Muscle of leg (tissue), 16 donors: ENCODE measurements at places on chromosomes 11 and 22.

GRCh38 chr11:65431451-65432099 lies 9.0 kb downstream of the NEAT1 start:
- no peak overlapping the region for H3K27ac ChIP-seq
- H3K4me3 ChIP-seq: no peak overlapping the region
- H3K27me3 ChIP-seq: no peaks in the 10 kb centered on the region
- H3K36me3 ChIP-seq: peaks cover 39% of the 10 kb centered on the region

GRCh38 chr11:13169709-13170108 lies 107.9 kb upstream of the BMAL1 start:
- H3K27ac ChIP-seq: no peak overlapping the region
- no peaks in the 10 kb centered on the region for H3K36me3 ChIP-seq
- no peaks in the 10 kb centered on the region for H3K4me1 ChIP-seq
- DNase-seq: peak; percentile 35
- H3K4me3 ChIP-seq: no peak overlapping the region

DNA sequence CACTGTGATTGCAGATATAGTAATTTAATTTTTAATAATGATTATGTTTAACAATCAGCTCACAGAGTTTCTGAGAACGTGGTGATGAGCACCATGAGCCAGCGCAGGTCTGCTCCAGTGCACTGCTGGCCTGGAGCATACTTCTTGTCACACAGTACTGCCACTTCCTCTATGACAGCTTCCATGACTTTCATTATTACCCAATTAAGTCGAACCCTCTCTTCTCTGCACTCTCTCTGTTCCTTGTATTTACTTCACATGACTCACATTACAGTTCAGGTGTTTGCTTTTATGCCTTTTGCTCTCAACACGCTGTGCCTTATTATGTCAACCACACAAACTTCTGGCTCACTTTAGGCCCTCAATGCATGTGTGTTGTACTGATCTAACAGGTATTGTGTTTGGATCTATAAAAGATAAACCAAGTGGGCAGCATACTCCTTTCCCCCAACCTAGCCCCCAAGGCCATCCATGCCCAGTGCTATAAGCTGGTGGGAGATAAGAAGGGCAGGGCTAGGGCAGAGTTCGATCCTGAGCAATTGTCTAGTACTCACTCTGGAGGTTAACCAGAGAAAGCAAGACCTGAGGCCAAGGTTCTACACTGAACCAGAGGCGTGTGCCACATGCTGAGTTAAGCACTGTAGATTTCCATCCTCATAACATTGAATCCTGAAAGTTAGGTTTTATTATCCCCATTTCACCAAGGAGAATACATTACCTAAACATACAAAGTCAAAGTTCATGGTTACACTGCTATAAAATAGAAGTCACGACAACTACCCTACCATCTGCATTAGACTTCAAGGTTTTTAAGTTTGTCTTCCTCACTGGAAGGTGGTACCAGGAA lies 356.5 kb downstream of the INSC start:
- no peak for DNase-seq
- H3K27ac ChIP-seq: no peak overlapping the region
- H3K27me3 ChIP-seq: no peaks in the 10 kb centered on the region
- no peaks in the 10 kb centered on the region for H3K36me3 ChIP-seq

DNA sequence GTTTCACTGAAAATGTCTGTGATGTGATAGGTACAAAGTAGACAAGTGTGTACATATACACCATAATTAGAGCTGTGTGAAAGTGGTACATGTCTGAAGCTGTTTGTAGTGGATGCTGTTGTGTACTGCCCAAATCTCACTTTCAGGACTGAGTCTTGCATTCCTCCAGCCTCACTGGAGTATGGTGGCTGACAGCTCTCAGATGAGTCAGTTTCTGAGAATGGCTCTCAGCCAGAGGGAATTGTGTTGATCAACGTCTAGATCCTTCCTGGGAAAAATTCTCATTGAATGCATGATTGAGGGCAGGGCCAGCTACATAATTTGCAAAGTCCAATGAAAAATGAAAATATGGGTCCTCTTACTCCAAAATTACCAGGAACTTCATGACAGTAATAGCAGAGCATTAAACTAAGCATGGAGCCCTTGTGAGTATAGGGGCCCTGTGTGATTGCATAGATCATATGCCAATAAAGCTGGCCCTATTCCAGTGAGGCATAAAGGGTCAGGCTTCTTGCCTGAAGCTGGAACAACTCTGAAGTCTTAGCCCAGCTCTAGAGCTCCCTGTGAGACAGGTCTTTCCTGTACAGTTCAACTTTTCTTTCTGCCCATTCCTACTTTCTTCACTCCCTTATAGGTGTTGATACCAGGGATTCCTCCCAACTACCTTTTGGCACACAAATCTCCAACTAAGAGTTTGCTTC lies 10.8 kb upstream of the CYP2R1 start:
- no peak overlapping the region for H3K27ac ChIP-seq
- H3K27me3 ChIP-seq: peaks cover 26% of the 10 kb centered on the region
- H3K36me3 ChIP-seq: no peaks in the 10 kb centered on the region
- peaks cover 9% of the 10 kb centered on the region for H3K4me1 ChIP-seq
- DNase-seq: no peak

GRCh38 chr11:123518496-123519054 lies 88.5 kb downstream of the GRAMD1B start:
- no peaks in the 10 kb centered on the region for H3K27me3 ChIP-seq
- H3K27ac ChIP-seq: no peak overlapping the region
- H3K36me3 ChIP-seq: no peaks in the 10 kb centered on the region
- no peak for DNase-seq
- peaks cover 5% of the 10 kb centered on the region for H3K4me1 ChIP-seq

- peaks cover 47% of the 10 kb centered on the region for H3K36me3 ChIP-seq
- no peak overlapping the region for H3K4me3 ChIP-seq
- H3K27ac ChIP-seq: no peak overlapping the region
- H3K4me1 ChIP-seq: no peaks in the 10 kb centered on the region
These were observed 15.9 kb downstream of the RNF214 start for GRCh38 chr11:117248341-117248740.

DNA sequence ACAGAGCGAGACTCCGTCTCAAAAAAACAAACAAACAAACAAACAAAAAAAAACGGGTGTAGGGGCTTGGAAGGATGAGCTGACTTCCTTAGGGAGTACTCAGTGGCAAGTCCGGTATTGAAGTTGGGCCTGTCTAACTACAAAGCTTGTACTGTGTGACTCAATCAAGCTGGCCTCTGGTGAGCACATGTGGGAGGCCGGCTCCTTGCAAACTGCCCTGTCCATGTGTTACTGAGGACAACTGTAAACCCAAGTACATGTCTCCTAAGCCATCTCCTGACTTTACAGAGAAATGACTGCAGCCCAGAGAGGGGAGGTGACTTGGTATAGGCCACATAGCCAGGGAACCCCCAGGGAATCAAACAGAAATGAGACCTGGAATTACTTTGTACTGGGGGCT lies 11.6 kb downstream of the RIBC2 start:
- no peaks in the 10 kb centered on the region for H3K36me3 ChIP-seq
- no peak for DNase-seq
- no peak overlapping the region for H3K27ac ChIP-seq

DNA sequence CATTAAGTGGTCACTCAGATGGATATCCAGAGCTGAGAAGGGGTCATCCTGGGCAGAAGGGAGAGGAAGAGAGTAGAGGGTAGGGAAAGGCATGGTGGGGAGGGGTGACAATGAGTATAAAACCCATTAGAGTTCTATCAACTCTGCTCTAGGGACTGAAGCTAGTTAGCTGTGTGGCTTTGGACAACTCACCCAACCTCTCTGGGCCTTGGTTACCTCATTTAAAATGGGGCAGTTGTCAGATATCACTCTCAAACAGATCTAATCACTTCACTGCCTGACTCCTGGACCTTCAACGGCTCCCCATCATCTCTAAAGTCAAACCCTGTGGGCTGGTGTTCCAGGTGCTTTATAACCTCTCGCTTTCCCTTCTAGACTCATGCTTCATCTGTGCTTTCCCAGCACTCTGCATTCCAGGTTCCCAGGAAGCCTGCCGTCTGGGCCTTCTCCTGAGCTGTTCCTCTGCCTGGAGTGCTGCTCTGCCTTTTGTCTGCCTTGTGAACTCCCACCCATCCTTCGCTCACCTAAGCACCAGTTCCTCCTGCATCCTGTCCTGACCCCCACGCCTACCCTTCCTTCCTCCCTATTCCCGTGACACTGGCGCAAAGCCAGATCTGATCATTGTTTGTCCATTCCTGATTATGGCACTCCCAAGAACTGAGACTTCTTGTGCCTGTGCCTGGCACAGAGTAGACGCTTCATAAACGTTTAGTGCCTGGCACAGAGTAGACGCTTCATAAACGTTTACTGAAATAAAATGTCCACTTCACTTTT lies 22.3 kb upstream of the KCNJ11 start:
- no peaks in the 10 kb centered on the region for H3K36me3 ChIP-seq
- no peak for DNase-seq
- peaks cover 2% of the 10 kb centered on the region for H3K27me3 ChIP-seq
- peaks cover 23% of the 10 kb centered on the region for H3K4me1 ChIP-seq

DNA sequence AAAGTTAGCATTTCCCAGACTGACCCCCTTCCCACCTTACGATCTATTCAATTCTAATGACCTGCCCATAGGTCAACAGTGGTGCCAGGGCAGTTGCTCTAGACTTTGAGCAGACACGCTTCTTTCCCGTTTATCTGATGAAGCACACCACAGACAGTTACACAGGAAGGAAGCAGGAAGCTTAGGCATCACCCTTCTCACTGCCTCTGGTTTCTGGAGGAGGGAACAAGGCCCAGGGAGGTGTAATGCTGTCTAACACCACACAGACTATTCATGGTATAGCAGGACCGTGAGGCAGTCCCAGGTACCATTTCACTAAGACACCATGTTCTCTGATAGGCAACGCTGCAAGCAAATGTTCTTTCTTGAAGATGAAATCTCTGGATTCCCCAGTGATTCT lies 279.4 kb downstream of the NTM start:
- no peak overlapping the region for H3K27ac ChIP-seq
- H3K4me3 ChIP-seq: no peak overlapping the region
- no peaks in the 10 kb centered on the region for H3K27me3 ChIP-seq
- H3K4me1 ChIP-seq: peaks cover 7% of the 10 kb centered on the region
- DNase-seq: no peak

DNA sequence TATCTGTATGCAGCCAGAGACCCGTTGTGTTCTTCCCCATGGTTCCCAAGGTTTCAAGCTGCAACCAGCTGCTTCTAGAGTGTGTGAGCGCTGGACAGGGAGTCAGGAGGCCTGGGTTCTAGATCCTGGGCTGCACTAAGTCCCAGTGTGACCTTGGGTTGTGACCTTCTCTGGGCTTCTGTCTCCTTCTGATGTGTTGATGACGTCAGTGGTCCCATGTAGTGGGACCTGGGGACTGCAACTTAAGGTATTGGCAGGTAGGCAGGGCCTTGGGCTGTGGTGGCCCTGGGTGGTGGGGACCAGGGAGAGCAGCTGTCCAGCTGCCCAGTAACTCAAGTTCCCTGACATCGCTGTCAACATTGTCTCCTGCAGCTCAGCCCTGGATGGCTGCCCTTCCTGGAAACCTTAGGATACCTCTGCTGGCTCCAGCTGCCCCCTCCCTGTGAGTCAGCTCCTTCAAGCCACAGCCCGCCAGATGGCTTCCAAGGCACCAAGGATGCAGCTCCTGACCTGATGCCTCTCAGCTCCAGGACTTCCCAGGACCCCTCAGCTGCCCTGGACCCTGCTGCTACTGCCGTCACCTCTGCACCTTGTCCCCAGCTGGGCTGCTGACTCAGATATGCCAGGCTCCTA lies 1.3 kb upstream of the PVALB start:
- H3K36me3 ChIP-seq: no peaks in the 10 kb centered on the region
- H3K27me3 ChIP-seq: peaks cover 71% of the 10 kb centered on the region
- no peak overlapping the region for H3K4me3 ChIP-seq
- H3K4me1 ChIP-seq: peaks cover 27% of the 10 kb centered on the region

- peak; percentile 57 for DNase-seq
- no peaks in the 10 kb centered on the region for H3K4me1 ChIP-seq
These were observed 199.5 kb downstream of the TTC28 start for GRCh38 chr22:28480000-28480715.

DNA sequence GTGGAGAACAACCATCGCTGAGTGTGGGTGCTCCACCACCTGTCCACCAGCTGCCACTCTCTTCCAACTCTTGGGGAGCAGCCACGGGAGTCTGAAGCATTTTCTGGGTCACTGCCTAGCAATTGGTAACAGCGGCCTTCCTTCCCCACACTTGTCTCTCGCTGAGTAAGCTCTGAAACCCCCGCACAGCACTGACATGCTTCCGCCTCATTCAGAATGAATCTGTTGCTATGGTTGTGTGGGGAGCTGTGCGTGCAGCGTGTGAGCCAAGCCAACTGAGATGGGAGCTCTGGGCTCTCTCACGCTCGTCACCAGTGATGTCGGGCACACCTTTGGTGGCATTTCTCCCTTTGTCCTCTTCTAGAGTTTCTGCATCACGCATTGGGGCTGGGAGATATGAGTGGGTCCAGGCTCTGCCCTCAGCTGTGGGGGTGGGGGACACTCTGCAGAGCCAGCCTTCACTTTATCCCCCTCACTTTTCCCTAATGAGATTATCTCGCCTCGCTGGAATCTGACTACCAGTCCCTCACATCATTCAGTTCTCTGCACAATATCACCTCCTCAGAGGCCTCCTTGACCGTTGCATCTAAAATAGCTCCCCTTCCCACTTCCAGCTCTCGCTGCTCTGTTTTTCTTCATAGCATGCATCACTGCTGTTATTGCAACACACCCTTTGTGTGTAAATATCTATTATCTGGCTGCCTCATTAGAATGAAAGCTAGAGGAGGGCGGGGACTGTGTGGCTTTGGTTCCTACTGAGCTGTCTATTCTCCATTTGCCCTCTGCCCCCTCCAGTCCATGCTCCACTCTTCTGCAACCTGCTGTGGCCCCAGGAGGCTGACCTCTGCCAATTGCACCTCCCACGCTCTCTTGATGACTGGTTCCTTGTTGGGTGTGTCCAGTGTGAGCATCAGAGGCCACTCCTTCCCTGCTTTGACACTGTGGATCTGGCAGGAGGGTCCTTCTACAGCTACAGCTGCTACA lies 569.9 kb upstream of the CADM1 start:
- peaks cover 12% of the 10 kb centered on the region for H3K4me1 ChIP-seq
- H3K27ac ChIP-seq: no peak overlapping the region
- H3K27me3 ChIP-seq: peaks cover 23% of the 10 kb centered on the region
- H3K36me3 ChIP-seq: no peaks in the 10 kb centered on the region

DNA sequence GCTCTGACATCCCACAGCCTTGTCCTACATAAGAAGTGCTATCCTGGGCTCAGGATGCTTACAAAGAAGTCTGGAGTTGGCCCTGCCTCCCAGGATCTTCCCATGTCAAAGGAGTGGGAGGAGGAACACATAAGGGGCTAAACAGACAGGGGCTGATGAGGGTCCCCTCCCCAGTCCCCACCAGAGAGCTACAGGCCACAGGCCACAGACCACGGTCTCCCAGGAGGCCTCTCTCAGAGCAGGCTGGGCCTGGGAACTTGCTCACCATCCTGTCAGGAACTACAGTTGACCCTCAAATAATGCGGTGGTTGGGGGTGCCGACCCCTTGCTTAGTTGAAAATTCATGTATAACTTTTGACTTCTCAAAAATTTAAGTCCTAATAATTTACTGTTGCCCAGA lies 315.5 kb downstream of the NTM start:
- no peaks in the 10 kb centered on the region for H3K36me3 ChIP-seq
- peaks cover 12% of the 10 kb centered on the region for H3K27me3 ChIP-seq
- no peak overlapping the region for H3K4me3 ChIP-seq
- no peak for DNase-seq

GRCh38 chr22:50728523-50728931 lies 9.5 kb upstream of the ACR start:
- peaks cover 4% of the 10 kb centered on the region for H3K36me3 ChIP-seq
- H3K4me1 ChIP-seq: peaks cover 18% of the 10 kb centered on the region
- no peak for DNase-seq
- H3K27ac ChIP-seq: no peak overlapping the region
- H3K27me3 ChIP-seq: peaks cover 31% of the 10 kb centered on the region
